Cardiac septum (tissue), 1 donor: ENCODE measurements at places on chromosomes 6 and 20. TPM values are rescaled to one million over a fixed set of nuclear protein-coding genes. Genes with fewer than 3 reads are reported as not detected.

- DNase-seq = no peak
Measured at GRCh38 chr6:1636971-1637871, 27.5 kb downstream of the FOXC1 start.

DNA sequence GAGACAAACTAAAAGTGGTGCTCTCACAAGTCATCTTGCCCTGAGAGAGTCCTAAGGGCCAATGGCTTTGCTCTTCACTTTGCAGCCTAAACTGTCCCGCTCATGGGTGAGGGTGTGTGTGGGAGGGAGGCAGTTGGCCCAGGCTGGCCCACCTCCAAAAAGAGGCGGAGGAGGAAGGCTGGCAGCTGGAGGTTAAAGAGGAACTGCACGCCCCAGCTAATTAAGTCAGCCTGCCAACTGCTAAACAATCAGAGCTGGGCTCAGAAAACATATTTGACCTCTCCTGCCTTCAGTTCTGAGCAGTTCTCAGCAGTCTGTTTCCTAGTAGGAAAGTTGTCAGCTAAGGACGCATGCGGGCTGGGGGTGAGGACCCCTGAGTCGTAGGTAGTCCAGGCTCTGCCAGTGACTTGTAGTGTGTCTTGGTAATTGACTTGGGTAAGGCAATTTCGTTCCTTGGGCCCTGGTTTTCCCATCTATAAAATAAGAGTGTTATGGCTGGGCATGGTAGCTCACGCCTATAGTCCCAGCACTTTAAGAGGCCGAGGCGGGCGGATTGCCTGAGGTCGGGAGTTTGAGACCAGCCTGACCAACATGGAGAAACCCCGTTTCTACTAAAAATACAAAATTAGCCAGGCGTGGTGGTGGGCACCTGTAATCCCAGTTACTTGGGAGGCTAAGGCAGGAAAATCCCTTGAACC, 17.0 kb downstream of the GSS start:
- DNase-seq = peak; percentile 87

- DNase-seq = no peak
Measured at GRCh38 chr6:112620812-112621569, 273.9 kb downstream of the RFPL4B start.

LPIN3 gene
- total RNA-seq = 26.9 TPM

DNA sequence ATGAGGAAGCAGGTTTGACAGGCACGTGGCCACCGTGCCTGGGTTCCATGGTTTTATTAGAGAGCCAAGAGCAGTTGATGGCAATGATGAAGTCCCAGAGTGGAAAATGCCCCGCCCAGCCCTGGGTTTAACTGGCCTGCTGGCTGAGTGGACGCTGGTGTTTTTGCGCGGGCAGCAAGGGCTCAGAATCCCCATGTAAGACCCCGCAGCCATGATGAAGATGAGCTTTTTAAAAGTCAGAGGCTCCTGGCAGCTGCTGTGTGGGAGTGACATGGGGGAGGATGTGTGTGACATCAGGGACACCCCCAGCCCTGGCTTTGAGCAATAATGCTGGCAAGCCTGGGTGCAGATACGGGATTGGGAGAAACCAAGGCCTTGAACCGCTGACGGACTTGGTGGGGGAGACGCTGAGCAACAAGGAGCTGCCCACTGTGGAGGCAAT, 33.0 kb upstream of the SLCO4A1 start:
- DNase-seq = no peak

LGSN gene
- not detected for total RNA-seq
